ENCODE measurements at places on chromosomes 3 and 15.

GRCh38 chr3:46266598-46266997, 24.3 kb downstream of the CCR3 start:
- DNase-seq: no peak

DNA sequence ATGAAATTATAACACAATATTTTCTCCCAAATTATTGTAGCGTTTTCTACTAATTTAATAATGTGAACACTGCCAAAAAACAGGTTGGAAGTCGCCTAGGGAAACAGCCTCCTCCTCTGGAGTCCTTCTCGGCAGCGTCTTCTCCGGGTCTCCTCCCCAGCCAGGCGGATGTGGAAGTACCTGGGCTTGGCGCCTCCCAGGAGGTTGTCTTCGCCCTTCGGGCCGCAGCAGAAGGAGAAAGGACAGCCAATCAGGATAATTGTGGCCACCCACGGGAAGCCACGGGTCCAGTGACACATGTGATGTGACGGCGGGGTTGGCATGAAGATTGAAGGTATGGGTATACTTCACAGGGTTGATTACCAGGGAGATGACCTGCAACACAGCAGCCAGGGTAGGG, 491.2 kb downstream of the PYDC2 start:
- DNase-seq: no peak

DNA sequence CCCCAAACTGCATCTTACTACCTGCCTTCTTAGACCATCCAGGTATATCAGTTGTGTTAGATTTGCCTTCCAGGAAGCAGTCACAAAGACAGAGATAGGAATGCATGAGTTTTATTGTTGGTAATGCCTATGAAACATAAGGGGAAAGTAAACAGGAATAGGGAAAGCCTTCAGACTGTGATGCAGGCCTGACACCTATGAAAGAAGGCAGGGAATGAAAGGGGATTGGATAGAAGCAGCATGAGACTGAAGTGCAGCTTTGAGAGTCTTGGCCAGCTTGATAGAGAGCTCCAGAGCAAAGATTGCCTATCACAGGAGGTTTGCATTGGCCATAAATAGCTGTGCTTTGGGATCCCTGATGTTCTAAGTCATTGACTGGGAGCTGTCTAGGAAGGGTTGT, 15.9 kb upstream of the HHLA2 start:
- no peak for DNase-seq

DNA sequence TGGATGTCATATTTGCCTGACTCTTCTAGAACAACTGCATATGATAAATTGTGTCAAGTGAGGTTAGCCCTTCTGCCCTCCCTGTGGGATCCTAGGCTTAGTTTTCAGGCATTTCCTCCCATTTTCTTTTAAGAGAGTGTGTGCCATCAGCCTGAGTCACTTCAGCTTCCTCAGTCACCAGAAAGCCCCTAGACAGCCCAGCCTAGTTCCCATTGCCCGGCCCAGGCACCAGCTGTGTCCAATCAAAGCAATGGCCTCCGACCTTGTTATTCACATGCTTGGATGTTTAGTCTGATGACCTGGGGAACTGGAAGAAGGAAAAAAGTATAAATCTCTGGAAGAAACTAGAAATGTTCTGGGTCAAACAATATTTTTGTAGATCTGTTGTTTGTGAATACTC, 221.9 kb upstream of the LRIG1 start:
- no peak for DNase-seq

- DNase-seq: no peak
These were observed 41.1 kb downstream of the SLCO3A1 start for GRCh38 chr15:91894606-91895005.

DNA sequence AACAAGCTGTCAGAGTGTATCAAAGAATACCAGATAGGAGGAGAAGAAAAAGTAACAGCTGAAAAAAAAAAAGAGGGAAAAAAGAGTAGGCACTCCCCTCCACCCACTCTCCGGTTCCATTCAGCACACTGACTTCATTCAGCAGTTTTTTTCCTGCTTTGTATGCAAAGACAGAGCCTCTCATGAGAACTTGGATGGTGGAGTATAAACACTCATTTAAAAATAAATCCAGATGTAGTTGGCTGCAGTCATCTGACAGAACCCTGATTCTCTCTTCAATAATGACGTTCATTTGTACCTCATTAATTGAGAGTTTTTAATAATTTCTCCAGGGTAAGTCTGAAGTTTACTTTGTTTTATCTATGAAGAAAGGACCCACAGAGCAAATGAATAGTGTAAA, 81.0 kb downstream of the TMEM108 start:
- DNase-seq: no peak

- no peak for DNase-seq
These were observed 8.9 kb downstream of the SEMA5B start for GRCh38 chr3:123018683-123019082.

DNA sequence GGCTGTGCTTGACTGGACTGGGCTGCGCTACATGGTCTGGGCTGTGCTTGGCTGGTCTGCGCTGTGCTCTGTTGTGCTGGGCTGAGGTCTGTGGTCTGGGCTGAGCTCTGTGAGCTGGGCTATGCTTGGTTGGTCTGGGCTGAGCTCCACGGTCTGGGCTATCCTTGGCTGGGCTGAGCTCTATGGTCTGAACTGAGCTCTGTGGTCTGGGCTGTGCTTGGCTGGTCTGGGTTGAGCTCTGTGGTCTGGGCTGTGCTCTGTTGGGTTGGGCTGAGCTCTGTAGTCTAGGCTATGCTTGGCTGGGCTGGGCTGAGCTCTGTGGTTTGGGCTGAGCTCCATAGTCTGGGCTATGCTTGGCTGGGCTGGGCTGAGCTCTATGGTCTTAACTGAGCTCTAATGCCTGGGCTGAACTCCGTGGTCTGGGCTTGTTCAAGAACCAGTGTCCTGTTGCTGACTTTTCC, 92.0 kb downstream of the PLXNA1 start:
- DNase-seq: no peak

DNA sequence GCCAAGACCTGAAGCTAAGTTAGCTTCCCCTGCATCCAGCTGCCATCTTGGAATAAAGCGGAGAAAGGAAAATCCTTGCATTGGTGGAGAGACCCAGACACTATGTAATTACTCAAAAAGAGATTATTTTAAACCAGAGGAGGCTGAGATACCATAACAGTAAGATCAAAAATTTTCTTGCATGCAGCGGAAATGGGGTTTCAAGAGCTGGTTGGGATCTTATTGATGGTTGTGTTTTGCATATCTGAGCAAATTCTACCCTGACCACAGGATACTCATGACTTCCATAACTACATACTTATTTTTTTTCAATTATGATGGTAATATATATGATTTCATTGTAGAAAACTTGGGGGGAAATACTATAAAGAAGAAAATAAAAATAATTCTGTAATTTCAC, 17.5 kb downstream of the TMEM158 start:
- DNase-seq: no peak

GRCh38 chr15:70053001-70053715, 44.6 kb downstream of the TLE3 start:
- DNase-seq: no peak

DNA sequence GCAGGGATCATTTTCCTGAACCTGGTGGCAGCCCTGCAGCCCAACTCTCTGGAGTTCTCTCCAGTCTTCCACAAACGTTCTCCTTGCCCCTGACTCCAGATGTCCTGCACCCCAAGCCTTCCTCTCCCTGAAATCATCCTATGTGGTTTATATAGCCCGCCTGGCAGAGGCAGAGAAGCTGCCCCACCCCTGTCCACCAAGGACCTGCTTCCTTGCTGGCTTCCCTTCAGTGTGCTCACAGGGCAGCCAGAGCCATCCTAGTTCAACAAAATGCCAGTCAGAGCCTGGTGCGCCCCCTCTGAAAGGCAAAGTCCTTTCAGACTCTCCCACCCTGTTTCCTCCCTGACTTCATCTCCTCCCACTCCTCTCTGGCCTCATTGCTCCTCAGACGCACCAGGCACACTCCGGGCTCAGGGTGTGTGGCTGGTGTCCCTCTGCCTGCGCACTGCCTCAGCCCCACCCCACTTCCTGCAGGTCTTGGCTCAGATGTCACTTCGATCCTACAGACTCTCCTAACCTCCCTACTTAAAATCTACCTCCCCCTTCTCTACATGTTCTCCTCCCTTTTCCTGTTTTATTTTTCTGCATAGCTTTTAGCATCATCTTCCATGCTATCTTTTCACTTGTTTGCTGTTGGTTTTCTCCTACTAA, 5.9 kb downstream of the KBTBD13 start:
- no peak for DNase-seq

GRCh38 chr3:119099785-119100184, 46.2 kb upstream of the TEX55 start:
- no peak for DNase-seq

GRCh38 chr3:109926376-109926775, 589.0 kb upstream of the DPPA4 start:
- no peak for DNase-seq

GRCh38 chr3:15180042-15180611, 25.9 kb upstream of the CAPN7 start:
- DNase-seq: no peak

- no peak for DNase-seq
These were observed 387.6 kb downstream of the NAALADL2 start for GRCh38 chr3:175246766-175247165.

DNA sequence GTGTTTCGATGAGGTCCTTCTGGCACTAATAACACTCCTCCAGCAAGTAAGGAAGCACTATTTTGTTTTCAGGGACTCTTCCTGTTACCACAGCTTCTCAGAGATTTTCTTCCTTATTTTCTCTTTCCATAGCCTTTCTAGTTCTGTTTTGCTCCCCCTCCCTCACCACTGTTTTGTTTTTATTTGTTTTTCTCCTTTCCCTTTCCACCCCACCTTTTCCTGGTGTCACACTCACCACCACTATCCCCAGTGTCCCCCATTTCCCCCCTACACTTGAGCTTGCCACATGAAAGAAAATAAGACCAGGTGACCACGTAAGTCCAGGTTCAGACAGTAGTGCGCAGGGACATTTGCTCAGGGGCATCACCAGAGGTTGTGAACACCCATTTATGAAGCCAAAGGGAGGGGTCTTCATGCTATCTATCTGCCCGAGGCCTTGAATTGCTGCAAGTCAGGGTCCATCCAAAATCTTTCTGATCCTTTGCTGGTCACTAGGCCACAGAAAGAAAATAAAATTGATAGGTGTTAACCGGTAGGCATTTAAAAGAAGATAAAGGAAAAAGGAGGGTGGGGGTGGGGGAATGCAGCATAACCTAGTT, 1.4 kb upstream of the RFTN1 start:
- no peak for DNase-seq

DNA sequence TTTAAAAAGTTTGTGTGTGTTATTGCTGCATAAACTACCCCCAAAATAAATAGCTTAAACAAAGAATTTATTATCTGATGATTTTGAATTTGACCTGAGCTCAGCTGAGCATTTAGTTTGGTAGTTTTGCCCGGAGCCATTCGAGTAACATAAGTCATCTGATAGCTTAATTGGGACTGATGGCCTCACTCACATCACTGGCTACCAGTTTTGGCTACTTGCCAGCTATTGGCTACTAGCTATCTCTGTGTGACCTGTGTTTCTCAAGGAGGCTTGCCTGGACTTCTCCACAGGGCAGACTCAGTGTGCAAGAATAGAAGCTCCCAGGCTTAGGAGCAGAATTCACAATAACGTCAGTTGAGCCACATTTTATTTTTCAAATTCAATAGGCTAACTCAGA, 9.0 kb downstream of the CNTN3 start:
- no peak for DNase-seq

- DNase-seq: no peak
These were observed 952.6 kb downstream of the AGBL1 start for GRCh38 chr15:87032295-87032694.

DNA sequence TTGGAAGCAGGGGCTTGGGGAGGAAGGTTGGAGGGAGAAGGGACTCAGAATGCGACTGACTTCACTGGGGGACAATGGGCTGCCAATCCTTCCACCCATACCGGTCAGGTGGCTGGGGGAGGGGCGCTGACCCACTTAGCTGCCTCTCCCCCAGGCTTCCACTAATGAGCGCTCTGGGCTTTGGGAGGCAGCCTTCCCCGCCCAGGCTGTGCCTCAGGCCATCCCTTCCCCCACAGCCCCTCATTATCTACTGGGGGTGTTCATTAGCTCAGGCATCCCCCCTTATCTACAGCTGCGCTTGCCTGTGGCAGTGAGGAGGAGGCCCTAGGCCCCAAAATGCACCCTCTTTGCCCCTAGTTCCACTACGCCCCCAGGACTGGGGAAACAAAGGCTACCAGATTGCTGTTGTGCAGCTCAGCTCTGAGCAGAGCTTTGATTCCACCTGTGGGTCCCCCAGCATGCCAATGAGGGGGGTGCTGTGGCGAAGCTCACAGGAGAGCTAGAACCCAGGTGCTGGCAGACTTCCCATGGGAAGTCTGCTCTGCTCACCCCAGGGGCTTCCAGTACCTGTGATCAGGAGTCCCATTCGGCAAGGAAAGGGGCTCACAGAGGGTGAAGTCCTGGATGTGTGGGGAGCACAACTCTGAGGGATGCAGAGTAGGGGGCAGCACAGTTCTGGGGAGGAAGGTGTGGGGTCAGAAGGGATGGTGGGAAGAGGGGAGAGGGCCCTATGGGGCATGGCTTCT, 29.4 kb upstream of the SEMA3F start:
- no peak for DNase-seq

- DNase-seq: no peak
These were observed 50.3 kb downstream of the SHQ1 start for GRCh38 chr3:72797773-72798543.

DNA sequence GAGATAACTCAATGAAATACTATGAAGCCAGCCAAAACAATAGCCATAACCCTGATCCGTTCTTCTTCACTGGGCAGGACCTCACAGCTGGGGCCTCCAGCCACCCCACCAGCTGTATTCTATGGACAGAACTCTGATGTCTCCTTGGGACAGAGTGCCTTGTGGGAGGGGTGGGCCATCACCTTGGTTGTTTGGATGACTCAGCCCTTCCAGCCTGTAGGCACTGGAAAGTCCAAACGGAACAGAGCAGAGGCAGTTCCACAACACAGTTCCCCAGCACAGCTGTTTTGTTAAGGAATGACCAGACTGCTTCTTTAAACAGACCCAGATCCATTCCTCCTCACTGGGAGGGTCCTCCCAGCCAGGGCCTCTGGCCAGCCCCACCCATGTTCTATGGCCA, 31.9 kb upstream of the ZBED2 start:
- DNase-seq: no peak

DNA sequence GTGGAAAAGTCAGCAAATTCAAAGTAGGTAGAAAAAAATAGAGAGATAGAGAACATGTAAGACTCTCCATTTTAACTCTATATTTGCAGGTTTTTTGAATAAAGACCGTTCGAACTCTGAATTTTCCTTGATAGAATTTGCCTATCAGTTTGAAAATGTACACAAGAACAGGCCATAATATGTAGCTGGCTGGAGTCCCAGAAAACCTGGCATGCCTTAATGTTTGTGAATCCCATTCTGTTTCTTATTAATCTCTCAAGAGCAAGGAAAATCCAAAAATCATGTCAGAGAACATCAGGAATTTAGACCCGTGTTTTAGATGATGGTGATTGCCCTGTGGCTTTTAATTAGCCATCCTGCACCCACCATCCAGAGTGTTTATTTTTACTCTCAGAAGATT, 7.2 kb upstream of the CFAP161 start:
- DNase-seq: no peak
